SJCRH30 (cell line): ENCODE measurements at places on chromosomes 1 and 21. TPM values are rescaled to one million over a fixed set of nuclear protein-coding genes. Genes with fewer than 3 reads are reported as not detected.

- no peak for DNase-seq
These were observed 8.4 kb downstream of the CEPT1 start for GRCh38 chr1:111148376-111148881.

Gene LCE2B
- not detected in 2 replicates for total RNA-seq

Gene MYOG
- total RNA-seq = 525 and 538 TPM in 2 replicates

Gene C1orf210
- not detected in 2 replicates for total RNA-seq

- no peak for DNase-seq
These were observed 679.2 kb upstream of the ADAMTS5 start for GRCh38 chr21:27646056-27646455.

Gene MAPKAPK2
- total RNA-seq = 64.4 and 67.6 TPM in 2 replicates

DNA sequence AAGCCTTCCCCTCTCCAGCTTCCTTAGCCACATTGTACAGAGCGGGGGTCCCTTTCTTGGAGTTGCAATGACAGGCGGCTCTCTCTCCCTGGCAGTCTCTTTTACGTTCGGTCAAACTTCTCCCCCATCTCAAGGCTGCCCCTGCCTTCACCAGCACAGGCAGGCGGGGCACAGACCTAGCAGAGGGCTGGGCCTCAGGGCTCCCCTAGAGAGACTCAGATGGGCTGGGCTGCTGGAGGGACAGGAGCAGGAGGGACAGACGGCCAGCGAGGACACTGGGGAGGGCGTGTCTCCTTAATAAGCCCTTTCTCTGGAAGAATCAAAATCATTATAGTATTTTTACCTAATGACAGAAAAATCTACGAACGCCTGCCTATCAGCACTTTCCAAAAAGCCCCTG lies 79.6 kb downstream of the CASZ1 start:
- no peak for DNase-seq

- DNase-seq = no peak
These were observed 80.4 kb upstream of the LRRC53 start for GRCh38 chr1:74592580-74593355.

Gene BNIPL
- 0.22 and 0.56 TPM in 2 replicates for total RNA-seq

Gene C8A
- total RNA-seq = not detected in 2 replicates

- no peak for DNase-seq
These were observed at the start of gene CITED4 for GRCh38 chr1:40862008-40862863. Gene CITED4 (minus strand): TSS chr1:40862363. CDS start chr1:40862127, 236 bp downstream.

DNA sequence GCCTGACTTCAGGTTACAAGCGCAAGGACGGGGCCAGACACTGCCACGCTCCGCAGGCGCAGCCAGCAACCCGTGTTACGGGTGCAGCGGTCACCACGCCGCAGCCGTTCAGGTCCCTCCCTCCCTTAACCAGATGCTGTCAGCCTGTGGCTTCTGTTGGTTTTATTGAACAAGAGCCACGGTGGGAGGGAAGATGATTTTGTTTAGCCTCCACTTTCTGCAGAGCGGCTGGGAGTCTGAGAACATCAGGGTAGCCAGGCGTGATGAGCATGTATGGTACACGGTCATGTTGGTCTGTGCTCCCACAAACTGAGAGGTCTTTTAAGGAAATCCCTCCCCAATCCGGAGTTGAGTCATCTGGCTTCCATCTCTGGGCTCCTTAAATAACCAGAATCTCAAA lies 18.5 kb upstream of the ADARB1 start:
- no peak for DNase-seq

GRCh38 chr1:147720557-147720956 lies 39.8 kb downstream of the GJA5 start:
- DNase-seq = peak; percentile 25

Gene GJA5
- not detected in 2 replicates for total RNA-seq

DNA sequence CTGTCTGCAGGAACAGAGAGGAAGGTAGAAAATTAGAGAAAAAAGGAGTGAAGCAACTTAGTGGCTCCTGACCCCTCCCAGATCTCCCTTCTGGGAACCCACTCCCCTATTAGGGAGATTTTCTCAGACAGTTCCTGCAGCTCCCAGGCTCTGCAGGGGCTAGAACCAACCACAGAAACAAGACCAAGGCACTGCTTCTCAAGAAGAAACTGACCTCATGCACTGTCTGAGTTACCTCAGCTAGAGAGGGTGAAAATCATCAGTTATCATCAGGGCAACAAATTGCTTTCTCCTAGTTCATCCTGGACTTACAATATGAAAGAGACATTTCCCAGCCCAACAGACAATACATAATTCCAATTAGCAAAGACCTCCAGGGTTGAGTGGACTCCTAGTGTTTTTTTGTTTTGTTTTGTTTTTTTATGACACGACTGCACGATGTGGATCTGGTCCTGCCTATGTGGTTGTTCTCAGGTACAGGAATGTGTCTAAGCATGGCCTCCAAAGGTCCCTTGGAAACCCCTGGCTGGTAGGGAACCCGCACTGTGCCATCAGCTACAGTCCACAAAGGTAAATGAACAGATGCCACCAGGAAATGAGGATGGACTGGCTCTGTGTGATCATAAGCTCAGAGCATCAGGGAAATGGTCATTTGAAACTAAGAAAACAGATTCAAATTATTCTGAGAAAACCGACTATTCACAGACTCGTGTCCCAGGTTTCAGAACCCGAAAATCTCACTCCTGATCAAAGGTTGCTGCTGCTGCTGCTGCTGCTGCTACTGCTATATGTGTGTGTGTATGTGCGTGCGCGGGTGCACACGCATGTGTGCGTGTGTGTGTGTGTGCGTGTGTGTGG lies 65.3 kb downstream of the LAMC2 start:
- no peak for DNase-seq

- DNase-seq = no peak
These were observed 520.2 kb downstream of the PTPRU start for GRCh38 chr1:29756498-29756897.

DNA sequence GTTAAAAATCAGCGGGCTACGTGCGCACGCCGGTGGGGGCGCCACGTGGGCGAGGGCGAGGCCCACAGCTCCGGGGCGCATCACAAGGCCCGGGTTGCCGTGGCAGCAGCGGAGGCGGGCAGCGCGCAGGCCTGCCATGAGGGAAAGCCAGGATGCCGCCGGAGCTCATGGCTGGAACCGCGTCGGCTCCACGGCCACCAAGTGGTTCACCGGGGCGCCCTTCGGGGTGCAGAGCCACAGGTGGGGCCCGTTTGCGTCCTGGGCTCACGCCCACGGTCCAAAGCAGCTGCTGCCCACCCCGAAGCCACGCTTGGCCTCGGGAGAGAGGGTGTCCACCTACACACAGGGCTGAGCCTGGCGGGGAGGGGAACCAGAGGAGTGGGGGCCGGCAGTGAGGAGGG lies 4.9 kb upstream of the TTC22 start:
- DNase-seq = no peak

GRCh38 chr1:17023102-17023501 lies 11.4 kb upstream of the ATP13A2 start:
- no peak for DNase-seq

DNA sequence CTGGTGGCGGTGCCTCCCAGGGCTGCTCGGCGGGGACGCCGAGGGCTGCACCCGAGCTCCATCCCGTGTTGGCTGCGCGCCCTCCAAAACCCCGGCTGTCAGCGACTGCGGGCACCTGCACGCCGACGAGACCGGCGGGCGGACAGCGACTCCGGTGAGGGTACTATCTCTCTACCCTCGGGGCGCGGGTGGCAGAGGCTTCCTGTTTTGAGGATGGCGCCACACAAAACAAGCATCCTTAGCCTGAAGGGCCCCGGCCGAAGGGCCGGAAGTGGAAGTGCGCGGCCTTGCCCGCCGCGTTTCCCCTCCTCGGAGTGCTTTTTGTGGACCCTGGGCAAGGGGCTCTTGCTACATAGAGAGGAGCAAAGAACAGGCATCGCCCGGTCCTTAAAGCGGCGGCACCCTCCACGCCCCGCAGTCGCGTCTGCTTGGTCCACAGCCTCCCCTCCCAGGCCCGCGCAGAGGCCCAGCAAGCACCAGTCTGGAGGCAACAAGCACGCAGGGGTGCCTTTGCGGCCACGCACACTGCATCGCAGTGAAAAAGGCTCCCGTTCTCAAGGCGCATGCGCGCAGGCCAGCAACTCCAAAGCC lies 561 bp upstream of the COQ8A start:
- no peak for DNase-seq

Gene EFNA3
- 3.5 and 4.2 TPM in 2 replicates for total RNA-seq

DNA sequence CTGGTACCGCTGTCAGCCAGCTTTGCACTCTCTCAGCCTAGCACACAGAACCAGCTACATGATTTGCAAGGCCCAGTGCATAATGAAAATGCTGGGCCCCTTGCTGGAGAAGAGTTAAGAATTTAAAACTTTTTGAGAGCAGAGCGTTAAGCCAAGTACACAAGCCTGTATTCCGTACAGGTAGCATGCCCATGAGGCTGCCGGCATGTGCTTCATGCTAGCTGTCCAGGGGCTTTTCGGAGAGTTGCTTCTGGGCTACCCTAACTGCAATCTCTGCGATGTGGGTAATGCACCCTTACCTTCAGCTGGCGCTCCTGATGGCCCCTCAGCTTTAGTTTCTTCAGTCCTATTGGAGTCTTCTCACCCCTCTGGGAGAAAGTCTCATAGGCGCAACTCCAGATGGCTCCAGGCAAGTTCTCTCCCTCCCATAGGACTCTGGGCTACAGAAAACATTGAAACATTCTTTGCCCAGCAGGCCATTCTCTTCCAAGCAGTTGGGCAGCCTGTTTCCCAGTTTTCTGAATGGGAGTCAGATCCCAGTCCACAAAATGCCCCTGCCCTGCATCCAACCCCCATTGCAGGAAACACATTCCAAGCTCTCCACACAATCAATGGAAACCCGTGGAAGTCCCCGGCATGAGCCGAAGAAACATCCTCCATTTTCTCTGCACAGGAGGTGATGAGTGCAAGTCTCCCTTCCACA lies 5.7 kb upstream of the AKT3 start:
- no peak for DNase-seq
